ENCODE measurements at places on chromosomes 11 and 22.
A peak's percentile ranks its signal among the peaks of the same experiment; 100 is the strongest.

DNA sequence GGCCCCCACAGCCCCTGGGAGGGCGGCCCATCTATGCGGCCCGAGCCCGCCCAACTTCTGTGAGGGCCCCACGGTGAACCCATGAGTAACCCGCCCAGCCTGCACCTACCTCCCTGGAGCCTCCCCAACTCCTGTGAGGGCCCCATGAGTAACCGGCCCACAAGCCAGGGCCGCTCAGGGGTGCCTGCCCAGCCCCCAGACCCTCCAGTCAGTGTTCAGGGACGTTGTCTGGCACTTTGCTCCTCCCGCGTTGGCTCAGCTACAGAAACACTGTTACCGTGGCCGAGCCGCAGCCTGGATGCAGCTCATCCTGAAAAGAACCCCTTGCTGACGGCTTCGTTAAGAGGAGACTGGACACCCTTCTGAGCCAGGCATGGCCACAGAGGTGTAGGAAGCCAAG is 179.6 kb downstream of the BRD1 start:
- DNase-seq: no peak

GRCh38 chr11:112219476-112220232 is 6.6 kb upstream of the PTS start:
- DNase-seq: peak; percentile 33

DNA sequence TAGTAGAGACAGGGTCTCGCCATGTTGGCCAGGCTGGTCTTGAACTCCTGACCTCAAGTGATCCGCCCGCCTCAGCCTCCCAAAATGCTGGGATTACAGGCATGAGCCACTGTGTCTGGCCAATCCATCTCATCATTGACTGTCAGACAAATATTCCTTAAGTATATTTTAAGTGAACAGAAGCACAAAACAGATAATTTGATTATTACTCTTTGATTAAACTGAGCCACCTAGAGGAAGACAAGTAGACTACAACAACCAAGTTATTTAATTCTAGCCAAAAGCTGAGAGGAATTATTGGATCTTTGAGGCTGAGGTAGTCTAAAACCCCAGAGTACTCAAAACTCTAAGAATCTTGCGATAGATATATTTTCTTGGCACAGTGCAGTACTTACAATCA is 1.2 kb downstream of the ACRV1 start:
- DNase-seq: no peak

DNA sequence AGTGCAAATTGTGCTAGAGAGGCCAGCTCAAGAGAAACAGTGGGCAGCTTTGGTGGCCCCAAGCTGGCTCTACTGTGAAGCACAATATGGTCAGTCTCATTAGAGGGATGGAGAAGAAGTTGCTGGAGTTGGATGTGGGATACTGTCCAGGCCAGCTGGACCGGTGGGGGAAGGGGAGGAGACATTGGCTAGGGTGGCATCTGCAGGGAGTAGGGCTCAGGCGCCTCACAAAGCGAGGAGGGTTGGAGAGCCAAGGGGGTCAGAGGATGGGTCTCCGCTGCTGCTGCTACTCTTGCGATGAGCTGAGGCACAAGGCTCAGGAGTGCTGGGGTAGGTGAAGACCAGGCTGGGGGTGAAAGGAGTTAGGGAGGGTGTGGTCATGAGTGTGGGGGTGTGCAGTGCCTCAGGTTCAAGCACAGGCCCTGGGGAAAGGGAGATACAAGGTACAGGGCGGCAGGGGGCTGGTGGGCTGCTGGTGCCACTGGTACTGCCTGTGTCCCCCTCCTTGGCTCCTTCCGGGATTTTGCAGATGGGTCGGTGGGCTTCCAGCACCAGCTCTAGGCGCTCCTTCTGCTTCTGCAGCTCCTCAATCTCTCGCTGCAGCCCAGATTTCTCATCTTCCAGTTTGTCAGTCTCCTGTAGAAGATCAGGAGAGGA is 2.3 kb downstream of the CCDC85B start:
- DNase-seq: no peak
